ENCODE measurements at places on chromosomes 6 and 20.

DNA sequence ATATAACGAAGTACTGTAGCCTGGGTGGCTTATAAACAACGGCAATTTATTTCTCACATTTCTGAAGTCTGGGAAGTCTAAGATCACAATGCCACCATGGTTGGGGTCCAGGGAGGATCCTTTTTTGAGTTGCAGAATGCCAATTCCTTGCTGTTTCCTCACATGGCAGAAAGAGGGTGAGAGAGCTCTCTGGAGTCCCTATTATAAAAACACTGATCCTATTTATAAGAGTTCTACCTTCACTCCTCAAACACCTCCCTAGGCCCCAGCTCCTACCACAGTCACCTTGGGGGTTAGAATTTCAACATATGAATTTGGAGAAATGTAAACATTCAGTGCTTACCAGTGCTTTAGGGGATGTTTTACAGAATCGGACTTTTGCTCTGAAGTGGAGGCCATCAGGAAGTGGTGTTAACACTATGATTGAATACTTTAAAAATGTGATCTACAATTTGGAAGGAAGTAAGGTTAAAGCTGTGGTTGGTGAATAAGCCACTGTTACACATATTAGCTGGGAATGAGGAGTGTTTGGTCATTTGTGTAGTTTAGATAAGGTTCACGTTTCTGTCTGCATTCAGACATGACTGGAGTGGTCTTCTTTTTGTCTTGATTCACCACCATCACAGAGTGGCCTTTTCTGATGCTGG lies 79.9 kb upstream of the SPTLC3 start:
- DNase-seq, result no peak

DNA sequence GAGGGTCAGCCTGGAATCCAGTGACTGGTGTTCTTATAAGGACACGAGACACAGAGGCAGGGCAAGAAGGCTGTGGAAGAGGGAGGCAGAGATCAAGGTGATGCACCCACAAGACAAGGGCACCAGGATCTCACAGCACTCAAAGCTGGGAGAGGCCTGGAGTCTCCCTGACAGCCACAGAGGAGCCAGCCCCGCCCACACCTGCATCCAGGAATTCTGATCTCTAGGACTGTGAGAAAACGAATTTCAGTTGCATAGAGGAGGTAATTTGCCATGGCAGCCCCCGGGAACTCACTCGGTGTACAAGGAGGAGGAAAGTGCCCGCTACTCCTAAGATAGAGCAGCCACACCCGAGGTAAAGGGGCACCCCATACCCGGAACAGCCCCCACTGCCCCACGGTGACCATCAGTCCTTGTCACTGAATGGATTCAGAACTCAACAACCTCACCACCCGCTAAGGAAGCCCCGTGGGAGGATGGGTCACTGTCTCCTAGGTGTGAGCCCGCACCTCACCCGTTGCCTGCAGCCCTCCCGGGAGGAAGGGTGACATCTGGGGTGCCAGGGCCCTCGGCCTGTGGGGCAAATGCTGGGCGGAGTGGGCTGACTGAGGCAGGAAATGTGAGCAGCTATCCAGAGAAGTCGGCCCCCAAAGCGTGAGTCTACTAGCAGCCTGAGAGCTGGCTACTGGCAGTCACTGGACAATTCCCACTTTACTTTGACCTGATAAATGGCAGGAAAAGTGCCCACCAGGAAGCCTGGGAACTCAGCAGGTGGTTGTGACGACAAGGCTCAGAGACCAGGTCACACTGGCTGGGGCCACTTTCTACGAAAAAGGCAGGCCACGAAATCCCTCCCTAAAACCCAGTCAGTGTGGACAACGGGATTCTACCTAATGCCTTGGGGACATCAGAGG lies 22.4 kb downstream of the DLL1 start:
- DNase-seq, result no peak

GRCh38 chr6:19039287-19039686 lies 652.1 kb downstream of the RNF144B start:
- DNase-seq, result no peak

- peak; percentile 83 for DNase-seq
Observed at GRCh38 chr6:118893064-118893806, 717 bp upstream of the ASF1A start.

DNA sequence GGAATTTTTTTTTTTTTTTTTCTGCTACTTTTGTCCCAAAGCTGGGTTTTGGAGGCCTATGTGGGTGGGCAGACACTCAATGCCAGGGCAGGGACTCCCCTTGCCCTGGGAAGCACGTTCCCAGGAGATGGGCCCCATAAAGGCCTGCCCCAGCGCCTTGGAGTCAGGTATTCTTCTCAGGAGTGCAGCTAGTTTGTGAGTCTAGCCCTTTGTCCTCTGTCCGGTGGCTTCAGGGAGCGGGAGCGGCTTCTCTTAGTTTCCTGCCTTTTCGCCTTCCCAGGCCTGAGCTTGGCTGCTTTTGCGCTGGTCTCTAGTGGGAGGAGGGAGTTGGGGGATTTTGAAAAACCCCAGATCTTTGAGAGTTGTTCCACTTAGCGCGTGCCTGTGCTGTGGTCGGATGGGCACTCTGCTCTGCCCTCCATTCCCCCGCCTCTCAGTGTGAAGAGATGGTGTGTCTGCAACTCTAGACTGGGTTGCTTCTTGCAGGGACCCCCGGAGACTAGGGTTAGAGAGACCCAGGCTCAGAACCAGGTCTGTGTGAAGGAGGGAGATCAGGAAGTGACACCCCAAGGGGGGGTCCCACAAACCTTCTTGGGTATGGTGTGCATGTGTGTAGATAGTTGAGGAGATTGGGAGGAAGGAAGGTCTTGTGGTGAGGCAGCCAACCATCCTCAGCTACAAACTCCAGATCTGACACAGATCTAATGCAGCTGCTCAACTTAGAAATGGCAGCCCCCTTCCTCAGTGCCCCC lies 1.3 kb downstream of the PLCG1 start:
- no peak for DNase-seq

- DNase-seq, result no peak
Observed at GRCh38 chr6:37840143-37840939, 20.8 kb downstream of the ZFAND3 start.

- no peak for DNase-seq
Observed at GRCh38 chr6:111377558-111378120, 105.4 kb downstream of the REV3L start.

GRCh38 chr20:4702562-4703280 lies 19.0 kb upstream of the PRND start:
- no peak for DNase-seq

- no peak for DNase-seq
Observed at GRCh38 chr6:14696367-14696766, 549.5 kb upstream of the JARID2 start.

- no peak for DNase-seq
Observed at GRCh38 chr6:138092686-138093085, 14.5 kb downstream of the PERP start.

- DNase-seq, result no peak
Observed at GRCh38 chr6:107368471-107368870, 90.9 kb downstream of the PDSS2 start.

DNA sequence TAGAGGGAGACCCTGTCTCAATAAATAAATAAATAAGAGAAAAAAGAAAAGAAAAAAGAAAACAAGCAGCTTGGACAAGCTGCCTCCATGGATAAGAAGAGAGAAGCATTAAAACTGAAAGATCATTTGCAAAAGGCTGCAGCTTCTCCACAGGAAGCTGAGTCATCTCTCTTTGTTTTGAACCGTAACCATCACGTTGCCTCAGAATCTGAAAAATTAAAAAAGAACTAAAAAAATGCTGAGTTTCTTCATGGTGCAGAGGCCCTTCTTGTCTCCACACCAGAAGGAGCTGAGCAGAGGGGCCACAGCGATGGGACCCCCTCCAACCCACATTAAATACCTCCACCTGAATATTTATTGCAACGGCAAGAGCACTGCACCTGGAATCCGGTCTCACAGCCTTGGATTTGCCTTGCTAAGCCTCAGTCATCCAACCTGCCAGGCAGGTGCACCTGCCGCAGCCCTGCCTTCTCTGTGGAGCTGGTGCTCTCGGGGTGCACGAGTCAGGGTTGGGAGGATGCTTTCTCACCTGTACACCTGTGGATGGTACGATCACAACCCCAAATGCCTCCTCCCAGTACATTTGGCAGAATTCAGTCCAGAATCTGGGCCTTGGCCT lies 28.1 kb downstream of the TOX2 start:
- no peak for DNase-seq

- no peak for DNase-seq
Observed at GRCh38 chr6:110183292-110183885, 3.2 kb downstream of the CDC40 start.

- no peak for DNase-seq
Observed at GRCh38 chr6:14128012-14128411, 10.4 kb downstream of the CD83 start.

- peak; percentile 53 for DNase-seq
Observed at GRCh38 chr20:5148581-5148980, 21.8 kb downstream of the CDS2 start.

GRCh38 chr6:159689001-159689400 lies 4.0 kb downstream of the SOD2 start:
- DNase-seq, result no peak

GRCh38 chr6:70680396-70680795 lies 12.7 kb downstream of the SMAP1 start:
- no peak for DNase-seq

DNA sequence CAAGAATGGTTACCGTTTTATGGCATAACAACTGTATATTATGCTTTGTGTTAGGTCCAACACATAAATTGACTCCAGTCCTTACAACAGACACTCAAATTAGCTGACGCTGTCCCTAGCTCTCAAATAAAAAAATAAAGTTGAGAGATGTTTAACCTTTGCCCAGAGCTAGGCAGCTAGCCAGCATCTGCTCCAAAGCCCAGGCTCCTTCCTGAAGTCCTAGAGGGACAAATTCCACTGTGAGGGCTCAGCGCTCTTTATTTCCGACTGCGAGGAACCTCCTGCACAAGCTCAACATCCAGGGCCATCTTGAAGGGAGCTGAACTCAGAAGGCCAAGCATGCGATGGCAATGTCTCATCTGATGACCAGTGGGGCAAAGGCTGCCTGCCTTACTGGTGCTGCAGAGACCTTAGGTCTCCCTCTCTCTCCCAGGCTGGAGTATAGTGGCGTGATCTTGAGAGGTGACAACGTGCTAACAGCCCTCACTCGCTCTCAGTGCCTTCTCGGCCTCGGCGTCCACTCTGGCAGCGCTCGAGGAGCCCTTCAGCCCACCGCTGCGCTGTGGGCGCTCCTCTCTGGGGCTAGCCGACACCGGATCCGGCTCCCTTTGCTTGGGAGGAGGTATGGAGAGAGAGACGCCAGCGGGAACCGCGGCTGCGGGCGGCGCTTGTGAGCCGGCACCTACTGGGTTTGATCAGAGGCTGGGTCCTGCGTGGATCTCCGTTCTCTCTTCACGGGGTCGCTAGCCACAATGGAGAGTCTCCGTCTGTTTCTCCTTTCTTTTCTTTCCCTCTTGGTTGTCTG lies 24.7 kb upstream of the GFOD1 start:
- DNase-seq, result no peak

GRCh38 chr20:42493001-42493400 lies 696.7 kb downstream of the PTPRT start:
- DNase-seq, result no peak

- DNase-seq, result no peak
Observed at GRCh38 chr6:89927264-89927663, 33.0 kb downstream of the GJA10 start.

DNA sequence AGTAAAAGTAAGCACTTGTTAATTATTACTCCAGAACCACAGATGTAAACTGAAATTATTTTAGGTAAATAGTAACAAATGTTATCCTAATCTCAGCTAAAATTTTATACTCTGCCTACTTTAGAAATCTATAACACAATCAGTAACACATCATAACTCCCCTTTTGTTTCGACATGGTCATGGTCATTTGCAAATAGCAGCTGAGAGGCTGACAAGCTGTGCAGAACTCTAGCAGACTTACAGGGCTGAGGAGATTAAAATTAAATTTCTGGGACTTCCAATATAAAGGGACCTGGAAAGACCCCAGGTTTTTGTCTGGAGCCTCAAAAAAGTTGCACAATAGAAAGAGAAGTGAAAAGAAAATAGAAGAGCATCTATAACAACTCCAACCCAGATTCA lies 88.8 kb downstream of the PRL start:
- no peak for DNase-seq

DNA sequence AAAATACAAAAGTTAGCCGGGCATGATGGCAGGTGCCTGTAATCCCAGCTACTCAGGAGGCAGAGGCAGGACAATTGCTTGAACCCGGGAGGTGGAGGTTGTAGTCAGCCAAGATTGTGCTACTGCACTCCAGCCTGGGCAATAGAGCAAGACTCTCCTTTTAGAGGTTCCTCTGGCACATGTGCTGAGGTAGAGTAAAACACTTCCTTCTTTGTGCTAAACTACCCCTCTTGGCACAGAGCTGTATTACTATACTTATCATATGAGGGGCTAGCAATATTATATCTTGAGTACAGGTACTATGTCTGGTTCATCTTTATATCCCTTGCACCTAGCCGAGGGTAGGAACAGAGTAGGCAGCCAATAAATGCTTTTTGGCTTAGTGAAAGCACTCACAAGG lies 40.2 kb upstream of the SAMHD1 start:
- no peak for DNase-seq

GRCh38 chr20:46670228-46670584 lies 18.9 kb upstream of the SLC13A3 start:
- no peak for DNase-seq

GRCh38 chr6:5230081-5230480 lies 30.7 kb downstream of the LYRM4 start:
- no peak for DNase-seq

DNA sequence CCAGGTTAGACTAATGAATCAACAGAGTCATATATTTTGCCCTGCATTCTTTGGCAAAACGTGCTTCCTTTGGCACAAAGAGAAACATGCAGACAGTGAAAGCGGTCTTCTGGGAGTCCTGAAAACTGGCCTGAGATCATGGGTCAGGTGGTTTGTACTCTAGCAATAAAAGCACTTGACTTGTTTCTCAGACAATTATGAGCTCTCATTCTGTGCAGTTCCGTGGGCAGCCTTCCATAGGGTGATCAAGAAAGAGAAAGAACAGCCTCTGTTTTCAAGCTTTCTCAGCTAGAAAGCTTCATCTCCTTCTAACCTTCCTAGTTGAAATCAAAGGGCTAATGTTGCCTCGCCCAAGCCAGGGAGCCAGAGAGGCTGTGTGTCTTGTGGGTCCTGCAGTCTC lies 62.7 kb upstream of the ISM1 start:
- DNase-seq, result no peak

- DNase-seq, result no peak
Observed at GRCh38 chr6:154457881-154458284, 52.6 kb downstream of the CNKSR3 start.

DNA sequence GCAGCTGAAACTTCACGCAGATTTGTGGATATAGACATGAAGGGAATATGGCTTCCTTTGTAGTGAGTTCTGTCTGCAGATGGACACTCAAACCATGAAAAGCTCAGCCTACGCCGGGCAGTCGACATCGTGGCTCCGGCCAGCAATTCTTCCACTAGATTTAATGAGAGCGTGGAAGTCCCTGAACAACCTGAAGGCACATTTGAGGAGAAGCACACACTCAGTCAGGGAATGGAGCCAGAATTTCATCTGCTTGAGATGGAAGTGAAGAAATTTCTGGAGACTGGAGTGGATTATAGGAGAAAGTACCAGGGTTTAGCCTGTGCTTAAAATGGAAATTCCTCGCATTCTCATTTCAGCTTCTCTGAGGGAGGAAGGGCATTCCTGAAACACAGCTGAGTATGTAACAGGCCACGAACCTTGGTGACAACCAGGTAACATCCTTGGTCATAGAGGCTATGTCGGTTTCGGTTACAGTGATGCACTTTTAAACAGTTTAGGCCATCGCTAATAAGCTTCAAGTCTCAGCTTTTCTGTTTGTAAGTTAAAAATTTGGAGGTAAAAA lies 80.5 kb upstream of the AGPAT4 start:
- peak; percentile 75 for DNase-seq
